ENCODE measurements at places on chromosomes 16 and 17.
A peak's percentile ranks its signal among the peaks of the same experiment; 100 is the strongest.

GRCh38 chr17:67157732-67158639 lies 87.0 kb downstream of the HELZ start:
- no peak for DNase-seq

GRCh38 chr17:17305281-17305801 lies 2.2 kb downstream of the NT5M start:
- no peak for DNase-seq

DNA sequence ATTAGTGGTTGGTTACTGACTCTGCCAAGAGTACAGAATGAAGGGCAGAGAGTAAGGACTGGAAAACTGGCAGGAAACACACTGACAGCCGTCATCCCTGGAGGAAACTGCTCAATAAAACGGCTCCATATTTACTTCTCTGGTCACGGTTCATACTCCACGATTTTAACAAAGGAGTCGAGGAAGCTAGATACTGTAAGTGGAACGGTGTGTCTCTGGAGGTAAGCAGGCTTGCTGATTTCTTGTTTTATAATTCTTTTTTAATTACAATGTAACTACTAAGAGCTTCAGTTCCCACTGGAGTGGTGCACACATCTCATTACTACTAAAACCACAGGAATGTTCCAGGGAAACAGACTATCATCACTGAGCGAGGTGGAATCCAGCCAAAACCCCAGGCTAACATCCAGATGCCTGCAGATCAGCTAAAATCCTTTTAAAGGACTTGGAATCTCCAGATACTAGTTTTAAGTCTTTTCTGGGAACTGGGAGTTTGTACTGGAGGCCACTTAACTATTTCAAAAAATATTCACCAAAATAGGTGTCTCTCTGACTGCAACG lies 17.8 kb downstream of the SERPINF1 start:
- no peak for DNase-seq

DNA sequence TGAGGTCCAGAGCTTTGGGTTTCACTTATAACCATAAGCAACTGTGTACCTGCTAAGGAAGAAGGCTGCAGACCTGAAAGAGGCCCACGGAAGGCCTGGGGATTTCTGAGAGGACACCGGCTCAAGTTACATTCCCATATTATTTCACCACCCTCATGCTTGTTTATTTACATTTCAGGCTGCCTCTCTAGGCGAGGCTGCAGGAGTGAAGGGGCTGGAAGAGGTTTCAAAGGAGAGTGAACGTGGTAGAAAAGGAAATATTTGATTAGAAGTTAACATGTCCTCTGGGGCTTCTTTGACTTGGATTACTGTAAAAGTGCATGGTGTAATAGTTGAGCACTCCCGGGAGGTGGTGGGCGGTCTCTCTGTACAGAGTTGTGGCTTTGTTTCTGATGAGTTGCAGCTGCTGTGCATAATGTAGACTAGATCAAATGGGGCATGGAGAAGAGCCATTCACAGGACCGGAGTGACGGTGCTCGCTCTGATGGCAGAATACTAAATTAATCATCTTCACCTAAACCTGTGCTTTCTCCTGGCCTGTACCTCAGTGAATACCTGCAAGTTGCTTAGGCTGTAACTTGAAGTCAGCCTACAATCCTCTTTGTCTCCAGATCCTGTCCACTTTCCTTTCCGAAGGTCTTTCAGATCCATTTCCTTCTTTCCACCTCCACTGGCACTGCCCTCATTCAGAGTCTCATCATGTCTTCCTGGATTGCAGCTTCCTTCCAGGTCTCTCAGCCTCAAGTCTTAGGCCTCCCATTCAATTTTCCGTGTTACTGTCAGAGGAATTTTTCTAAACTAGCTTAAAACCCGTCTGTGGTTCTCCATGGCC lies 1.9 kb upstream of the CPD start:
- DNase-seq = no peak

DNA sequence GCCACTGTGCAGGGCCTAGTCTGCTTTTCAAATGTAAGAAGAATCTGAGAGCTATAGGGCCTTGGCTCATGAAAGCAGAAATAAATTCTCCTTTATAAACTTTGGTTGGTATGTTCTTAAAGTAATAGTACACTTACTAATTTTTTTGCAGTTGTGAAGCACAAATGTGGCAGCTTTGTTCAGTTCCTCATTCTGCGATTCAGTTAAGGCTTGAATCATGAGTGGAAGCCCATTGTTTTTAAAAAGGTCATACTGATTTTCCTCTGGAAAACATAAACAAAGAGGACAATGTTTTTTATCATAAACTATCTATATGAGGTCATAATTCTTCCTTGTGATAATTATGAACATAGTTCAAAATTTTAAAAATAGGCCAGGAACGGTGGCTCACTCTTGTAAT lies 23.6 kb upstream of the DYNC1LI2 start:
- no peak for DNase-seq

- no peak for DNase-seq
Measured at GRCh38 chr17:63178530-63178929, 212.5 kb downstream of the TANC2 start.

DNA sequence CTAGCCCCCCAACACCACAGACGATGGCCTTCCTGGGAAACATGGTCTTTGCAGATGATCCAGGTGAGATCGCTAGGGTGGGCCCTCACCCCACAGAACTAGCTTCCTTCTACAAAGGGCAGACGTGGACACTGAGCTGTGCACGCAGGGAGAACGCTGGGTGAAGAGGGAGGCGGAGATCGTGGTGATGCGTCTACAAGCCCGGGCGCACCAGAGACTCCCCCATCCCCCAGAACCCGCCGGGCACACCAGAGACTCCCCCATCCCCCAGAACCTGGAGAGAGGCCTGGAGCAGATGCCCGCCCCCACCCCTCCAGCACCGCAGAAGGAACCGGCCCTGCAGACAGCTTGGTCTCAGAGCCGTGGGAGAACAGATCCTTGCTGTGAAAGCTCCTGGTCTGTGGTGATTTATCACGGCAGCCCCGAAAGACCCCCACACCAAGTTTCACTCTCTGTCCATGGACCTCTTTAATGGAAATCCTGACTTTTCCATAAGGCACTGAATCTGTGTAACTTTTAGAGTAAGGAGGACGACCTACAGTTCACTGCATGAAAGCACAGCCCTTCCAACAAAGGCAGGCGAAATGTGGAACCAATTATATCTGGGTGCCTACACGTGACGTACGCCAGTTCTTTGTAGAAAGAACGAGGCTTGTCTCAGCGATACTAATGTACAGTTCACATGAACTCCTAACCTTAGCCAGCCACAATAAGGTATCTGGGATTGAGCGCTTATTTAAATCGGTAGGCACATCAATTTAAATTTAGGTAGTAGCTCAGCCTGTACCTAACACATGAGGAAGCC lies 88.5 kb downstream of the ANKRD11 start:
- DNase-seq = no peak

- DNase-seq = no peak
Measured at GRCh38 chr17:52930145-52930544, 771.6 kb upstream of the CA10 start.

GRCh38 chr17:40374821-40375498 lies 10.4 kb upstream of the GJD3 start:
- no peak for DNase-seq

- no peak for DNase-seq
Measured at GRCh38 chr17:2398655-2399571, 1.9 kb downstream of the MNT start.

- DNase-seq = no peak
Measured at GRCh38 chr17:81821147-81821546, 11.9 kb downstream of the MCRIP1 start.

GRCh38 chr17:29255926-29256522 lies 9.4 kb downstream of the CRYBA1 start:
- no peak for DNase-seq

DNA sequence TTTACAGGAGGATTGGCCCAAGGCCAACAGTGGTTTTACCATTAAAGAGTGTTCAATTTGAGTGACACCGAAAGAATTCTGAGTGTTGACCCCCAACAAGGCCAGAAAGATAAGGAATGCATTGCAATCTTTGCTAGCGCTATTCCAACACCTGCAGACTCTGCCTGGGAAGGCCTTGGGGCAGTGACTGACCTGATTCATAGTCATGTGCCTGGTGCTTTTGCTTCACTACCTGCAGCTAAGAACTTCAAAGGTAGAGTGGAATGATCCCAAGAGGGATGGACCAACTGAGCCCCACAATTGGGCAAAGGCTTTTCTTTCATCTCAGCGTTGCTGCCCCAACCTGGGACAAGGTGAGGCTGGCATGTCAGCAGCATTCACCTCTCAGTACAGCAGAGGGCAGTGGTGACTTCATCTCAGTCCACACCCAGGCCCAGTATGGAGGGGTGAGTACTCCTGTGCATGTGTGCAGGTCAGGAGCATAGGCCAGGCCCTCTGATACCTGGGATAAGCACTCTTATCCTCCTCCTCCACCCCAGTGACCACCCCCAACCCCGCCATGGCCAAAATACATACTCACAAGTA lies 149.6 kb upstream of the GNAO1 start:
- DNase-seq = peak; percentile 31

DNA sequence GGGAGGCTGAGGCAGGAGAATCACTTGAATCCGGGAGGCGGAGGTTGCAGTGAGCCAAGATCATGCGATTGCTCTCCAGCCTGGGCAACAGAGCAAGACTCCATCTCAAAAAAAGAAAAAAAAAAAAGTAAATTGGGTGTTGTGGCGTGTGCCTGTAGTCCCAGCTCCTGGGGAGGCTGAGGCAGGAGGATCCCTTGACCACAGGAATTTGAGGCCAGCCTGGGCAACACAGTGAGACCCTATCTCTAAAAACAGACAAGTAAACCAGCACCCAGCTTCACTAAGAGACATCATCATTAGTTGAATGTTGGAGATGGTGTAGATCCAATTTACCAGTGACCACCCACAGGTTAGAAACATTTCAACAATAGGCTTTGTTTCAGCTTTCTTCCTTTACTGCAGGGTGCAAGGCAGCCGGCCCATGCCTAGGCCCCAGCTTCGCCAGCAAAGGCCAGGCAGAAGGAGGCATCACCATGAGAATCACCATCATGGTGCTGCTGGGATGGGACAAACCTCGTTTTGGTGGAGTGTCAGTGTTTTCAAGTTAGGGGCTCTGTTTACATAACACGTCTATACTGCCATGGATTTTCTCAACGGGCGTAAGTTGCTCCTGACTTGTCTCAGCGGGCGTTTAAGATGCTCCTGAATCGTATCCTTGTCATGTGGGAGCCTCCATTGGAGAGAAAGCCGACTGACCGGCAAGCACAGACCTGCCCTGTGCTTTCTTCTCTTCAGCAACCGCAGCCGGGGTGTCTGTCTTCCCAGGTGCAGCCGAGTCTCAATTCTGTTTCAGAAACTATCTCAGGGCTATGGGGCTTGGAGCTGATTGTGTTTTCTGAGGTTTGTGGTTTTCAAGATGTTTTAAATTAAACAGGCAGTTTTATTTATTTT lies 7.3 kb downstream of the TCF25 start:
- DNase-seq = no peak

GRCh38 chr16:57741660-57742191 lies 6.2 kb downstream of the KATNB1 start:
- no peak for DNase-seq

DNA sequence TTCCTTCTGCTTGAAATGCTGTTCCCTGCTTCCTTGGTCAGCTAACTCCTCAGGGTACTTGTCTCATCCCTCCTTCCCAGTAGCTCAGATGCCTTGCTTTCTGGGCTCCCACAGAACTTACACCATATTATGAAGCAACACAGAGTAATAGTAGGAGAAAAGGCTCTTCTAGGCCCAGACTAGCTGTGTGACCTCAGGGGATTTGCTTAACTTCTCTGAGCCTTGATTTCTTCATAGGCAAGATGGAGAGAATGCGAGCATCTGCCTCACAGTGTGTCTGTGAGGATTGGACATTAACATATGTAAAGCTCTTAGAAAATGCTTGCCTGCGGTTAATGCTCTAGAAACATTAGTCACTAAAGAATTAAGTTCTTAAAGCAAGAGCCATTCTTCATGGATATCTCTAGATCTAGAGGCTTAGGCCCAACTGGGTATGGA lies 22.3 kb upstream of the PECAM1 start:
- no peak for DNase-seq

DNA sequence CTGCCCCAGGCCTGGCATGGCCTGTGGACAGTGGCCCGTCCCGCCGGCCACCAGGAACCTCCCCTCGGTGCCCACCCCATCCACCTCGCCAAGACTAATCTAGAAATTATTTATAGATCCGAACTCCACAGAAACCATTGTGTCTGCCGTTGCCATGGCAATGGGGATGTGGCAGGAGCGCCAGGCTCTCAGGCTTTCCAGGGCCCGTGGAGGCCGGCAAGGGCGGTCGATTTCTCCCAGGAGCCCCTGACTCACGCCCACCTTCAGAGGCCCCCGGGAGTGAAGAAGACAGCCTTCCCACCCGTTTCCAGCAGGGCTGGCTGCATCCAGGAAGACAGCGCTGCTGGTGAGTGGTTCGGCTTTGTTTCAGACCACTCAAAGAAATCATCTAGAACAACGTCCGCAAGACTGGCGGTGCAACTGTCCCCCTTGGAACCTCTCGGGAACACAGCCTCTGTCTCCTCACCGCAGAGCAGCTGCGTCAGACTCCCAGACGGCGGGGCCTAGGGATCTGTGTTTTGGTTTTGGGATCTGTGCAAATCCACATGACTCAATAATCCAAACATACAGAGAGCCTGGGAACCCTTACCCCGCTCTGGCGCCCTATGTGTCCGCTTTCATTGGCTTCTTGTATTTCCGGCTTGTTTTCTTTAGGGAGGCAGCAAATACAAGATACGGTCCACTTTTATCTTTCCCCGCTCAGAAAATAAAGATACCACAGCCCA lies 48.5 kb upstream of the ZCCHC14 start:
- DNase-seq = no peak

GRCh38 chr16:88467541-88467944 lies 14.5 kb downstream of the ZFPM1 start:
- no peak for DNase-seq

DNA sequence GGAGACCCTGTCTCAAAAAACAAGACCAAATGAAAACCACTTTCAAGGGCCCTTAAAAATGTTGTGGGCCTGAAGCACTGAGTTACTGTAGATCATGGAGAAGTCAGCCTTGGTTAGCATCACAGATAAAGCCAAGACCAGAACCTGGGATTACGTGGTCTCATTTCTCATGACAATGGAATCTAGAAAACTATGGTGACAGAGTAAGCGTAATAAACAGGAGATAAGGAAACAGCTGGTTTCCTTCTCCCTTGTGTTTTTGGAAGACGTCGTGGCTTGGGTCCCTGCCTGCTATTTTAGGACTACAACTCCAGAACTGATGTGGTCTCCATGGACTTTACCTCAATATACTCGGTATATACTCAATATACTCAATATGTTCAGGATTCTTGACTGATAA lies 180.7 kb upstream of the ZFHX3 start:
- no peak for DNase-seq

- no peak for DNase-seq
Measured at GRCh38 chr17:82281076-82281475, 7.6 kb upstream of the CSNK1D start.

DNA sequence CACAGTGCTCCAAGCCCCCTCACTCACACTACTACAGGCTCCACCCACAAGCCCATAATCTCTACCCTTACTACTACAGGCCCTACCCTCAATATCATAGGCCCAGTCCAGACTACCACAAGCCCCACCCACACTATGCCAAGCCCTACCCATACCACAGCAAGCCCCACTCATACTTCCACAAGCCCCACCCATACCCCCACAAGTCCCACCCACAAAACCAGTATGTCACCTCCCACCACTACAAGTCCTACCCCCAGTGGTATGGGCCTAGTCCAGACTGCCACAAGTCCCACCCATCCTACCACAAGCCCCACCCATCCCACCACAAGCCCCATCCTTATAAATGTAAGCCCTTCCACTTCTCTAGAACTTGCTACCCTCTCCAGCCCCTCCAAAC lies 13.8 kb downstream of the RIPOR1 start:
- DNase-seq = peak; percentile 52
